ENCODE measurements at places on chromosomes 7 and 10. TPM values are rescaled to one million over a fixed set of nuclear protein-coding genes. Genes with fewer than 3 reads are reported as not detected.

The HOXA7 gene
- 1.2 TPM for total RNA-seq

The PRKG1 gene
- total RNA-seq, result 2.3 TPM

The TWIST1 gene
- not detected for total RNA-seq

The PALD1 gene
- 2.6 TPM for total RNA-seq

The CTTNBP2 gene
- 47.5 TPM for total RNA-seq

The ANXA8 gene
- total RNA-seq, result 0.30 TPM

The DGKB gene
- not detected for total RNA-seq

The HOGA1 gene
- 121 TPM for total RNA-seq

The TAF3 gene
- total RNA-seq, result 0.52 TPM

The SEMA3E gene
- total RNA-seq, result 4.7 TPM

The NRAP gene
- total RNA-seq, result not detected

The ATP6V0E2 gene
- 15.9 TPM for total RNA-seq

The SPDYE5 gene
- 0.35 TPM for total RNA-seq

The FANK1 gene
- 26.4 TPM for total RNA-seq

The ITIH5 gene
- total RNA-seq, result 11.1 TPM

The ARPC1B gene
- 565 TPM for total RNA-seq

The GPNMB gene
- 120 TPM for total RNA-seq

The MYOZ1 gene
- total RNA-seq, result 0.87 TPM

The LRGUK gene
- 0.94 TPM for total RNA-seq

The CLDN3 gene
- total RNA-seq, result 11.6 TPM

The TTYH3 gene
- 163 TPM for total RNA-seq

The TMEM196 gene
- total RNA-seq, result 0.17 TPM

The ITPRID1 gene
- not detected for total RNA-seq

The NUTM2B gene
- total RNA-seq, result not detected

The AGBL3 gene
- total RNA-seq, result 2.3 TPM

The PCLO gene
- 0.35 TPM for total RNA-seq

The TRIM50 gene
- 0.05 TPM for total RNA-seq

The GIMAP5 gene
- 0.20 TPM for total RNA-seq

The ATOH7 gene
- total RNA-seq, result not detected

The PKD2L1 gene
- not detected for total RNA-seq

The HPSE2 gene
- not detected for total RNA-seq

The SHH gene
- total RNA-seq, result 10.4 TPM

The KCNK18 gene
- not detected for total RNA-seq

The OR6B1 gene
- not detected for total RNA-seq

The FZD1 gene
- total RNA-seq, result 20.6 TPM

The EPDR1 gene
- total RNA-seq, result 83.4 TPM

The TMEM273 gene
- total RNA-seq, result not detected

The IKZF5 gene
- total RNA-seq, result 3.3 TPM

The SFMBT2 gene
- 0.35 TPM for total RNA-seq

The ANAPC16 gene
- total RNA-seq, result 86.9 TPM

The CRYGN gene
- total RNA-seq, result not detected

The SLC16A12 gene
- total RNA-seq, result 110 TPM

The GIMAP6 gene
- 0.15 TPM for total RNA-seq

The PALS2 gene
- 35.3 TPM for total RNA-seq

The SFRP4 gene
- total RNA-seq, result 2.4 TPM

The FBXO24 gene
- total RNA-seq, result not detected

The CASTOR2 gene
- total RNA-seq, result 40.5 TPM

The SPDYE2 gene
- total RNA-seq, result not detected

The ACBD7 gene
- total RNA-seq, result 2.4 TPM

The NRCAM gene
- total RNA-seq, result 116 TPM

The SLC18A3 gene
- total RNA-seq, result 0.10 TPM

The KCNIP2 gene
- not detected for total RNA-seq
